IMR-90 (cell line): ENCODE measurements at places on chromosomes 3 and 15.

DNA sequence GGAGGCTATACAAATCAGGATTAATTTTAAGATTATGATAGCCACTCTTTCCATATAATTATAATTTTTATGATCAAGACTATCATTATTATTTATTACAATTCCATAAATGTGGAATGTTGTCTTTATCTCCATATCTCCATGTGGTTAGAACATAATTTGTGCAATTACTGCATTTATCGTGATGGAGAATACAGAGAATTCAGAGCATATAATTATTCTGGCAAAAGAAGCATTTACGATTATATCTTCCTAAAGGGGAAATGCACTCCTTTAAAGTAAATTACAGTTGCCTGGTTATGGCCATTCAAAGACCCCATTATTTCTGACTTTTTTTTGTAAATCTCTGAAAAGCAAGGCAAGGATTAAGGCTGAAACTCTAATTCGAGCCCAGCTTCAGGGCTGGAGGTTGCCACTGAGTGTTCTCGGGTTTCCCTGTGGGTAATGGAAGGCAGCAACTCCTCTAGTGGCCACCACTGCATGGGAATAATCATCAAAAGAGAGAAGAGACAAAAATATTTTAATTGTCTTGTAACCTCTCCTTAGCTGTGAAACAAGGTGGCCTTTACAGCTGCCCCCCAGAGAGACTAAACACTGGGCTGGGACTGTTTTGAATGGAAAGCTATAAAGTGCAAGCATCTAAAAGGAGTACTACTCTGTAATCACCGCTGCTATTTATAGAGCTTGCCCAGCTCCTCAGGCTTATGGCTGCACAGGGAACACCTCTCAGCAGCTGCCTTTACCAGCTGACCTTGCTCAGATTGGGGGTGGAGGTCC, 59.8 kb upstream of the PRTG start:
- H3K36me3 ChIP-seq: no peaks in the 10 kb centered on the region
- peaks cover 5% of the 10 kb centered on the region for H3K27me3 ChIP-seq
- H3K4me1 ChIP-seq: no peaks in the 10 kb centered on the region
- no peak for DNase-seq
- H3K4me3 ChIP-seq: no peak overlapping the region
- H3K27ac ChIP-seq: no peak overlapping the region

DNA sequence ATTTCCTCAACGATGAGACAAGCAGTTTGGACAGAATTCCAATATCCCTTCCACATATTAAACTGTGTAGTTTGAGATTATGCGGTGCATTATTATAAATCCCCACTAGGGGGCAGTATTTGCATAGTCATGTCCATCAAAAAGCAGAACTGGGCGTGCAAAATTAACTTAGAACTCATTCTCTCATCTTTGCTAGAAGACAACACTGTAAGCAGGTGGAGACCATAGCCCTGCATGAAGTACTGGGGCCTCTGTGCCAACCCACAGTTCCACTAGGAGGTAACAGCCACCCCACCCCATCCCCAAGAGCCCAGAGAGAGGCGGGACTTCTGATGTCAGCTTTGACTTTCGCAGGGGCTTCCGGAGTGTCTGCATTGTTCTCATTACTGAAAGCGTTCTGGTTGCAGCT, 106.6 kb upstream of the TMC3 start:
- H3K27me3 ChIP-seq: no peaks in the 10 kb centered on the region
- H3K27ac ChIP-seq: no peak overlapping the region

GRCh38 chr15:60215225-60215963, 182.4 kb downstream of the ANXA2 start:
- H3K36me3 ChIP-seq: no peaks in the 10 kb centered on the region
- DNase-seq: no peak
- no peaks in the 10 kb centered on the region for H3K27me3 ChIP-seq
- H3K4me3 ChIP-seq: no peak overlapping the region
- no peaks in the 10 kb centered on the region for H3K4me1 ChIP-seq

DNA sequence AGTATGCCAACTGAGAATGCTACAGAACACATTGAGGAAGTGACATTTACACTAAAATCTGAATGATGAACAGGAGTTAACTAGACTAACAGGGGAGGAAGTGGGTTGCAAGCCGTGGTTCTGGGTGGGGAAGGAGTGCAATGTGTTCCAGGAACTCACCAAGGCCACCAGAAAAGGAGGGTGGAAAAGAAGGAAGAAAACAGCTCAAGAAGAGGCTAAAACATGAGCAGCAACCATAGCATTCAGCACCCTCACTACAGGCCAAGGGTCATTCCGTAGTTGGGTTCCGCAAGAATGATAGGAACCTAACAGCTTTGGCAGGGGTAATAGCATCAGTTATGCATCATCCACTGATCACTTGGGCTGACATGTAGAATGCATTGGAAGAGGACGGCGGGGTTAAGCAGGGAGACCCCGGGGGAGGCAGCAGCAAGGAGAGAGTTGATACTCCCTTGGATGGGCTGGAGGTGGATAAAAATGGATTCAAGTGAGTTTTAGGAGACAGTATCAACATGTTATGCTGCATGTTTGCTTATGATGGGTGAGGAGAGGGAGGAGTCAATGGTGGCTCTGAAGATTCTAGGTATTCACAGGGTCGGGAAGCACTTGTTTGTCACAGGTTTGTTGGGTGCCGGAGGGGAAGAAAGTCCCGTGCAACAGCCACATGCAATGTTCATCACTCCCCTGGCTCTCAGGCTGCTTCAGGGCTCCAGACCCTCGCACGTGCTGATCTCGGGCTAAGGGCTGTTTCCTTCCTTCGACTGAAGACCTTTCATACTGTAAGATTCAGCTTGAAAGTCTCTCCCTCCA, 53.2 kb downstream of the LIPC start:
- DNase-seq: no peak
- peaks cover 2% of the 10 kb centered on the region; the same call in 1 of the 2 replicates for H3K4me1 ChIP-seq
- no peak overlapping the region for H3K27ac ChIP-seq
- no peaks in the 10 kb centered on the region for H3K36me3 ChIP-seq

GRCh38 chr3:81416812-81417211, 344.6 kb downstream of the GBE1 start:
- H3K27me3 ChIP-seq: no peaks in the 10 kb centered on the region
- no peak overlapping the region for H3K4me3 ChIP-seq

- peaks cover 3% of the 10 kb centered on the region; the same call in 1 of the 2 replicates for H3K36me3 ChIP-seq
- no peak overlapping the region for H3K27ac ChIP-seq
- no peak for DNase-seq
These were observed 27.1 kb downstream of the CDV3 start for GRCh38 chr3:133600572-133601081.

DNA sequence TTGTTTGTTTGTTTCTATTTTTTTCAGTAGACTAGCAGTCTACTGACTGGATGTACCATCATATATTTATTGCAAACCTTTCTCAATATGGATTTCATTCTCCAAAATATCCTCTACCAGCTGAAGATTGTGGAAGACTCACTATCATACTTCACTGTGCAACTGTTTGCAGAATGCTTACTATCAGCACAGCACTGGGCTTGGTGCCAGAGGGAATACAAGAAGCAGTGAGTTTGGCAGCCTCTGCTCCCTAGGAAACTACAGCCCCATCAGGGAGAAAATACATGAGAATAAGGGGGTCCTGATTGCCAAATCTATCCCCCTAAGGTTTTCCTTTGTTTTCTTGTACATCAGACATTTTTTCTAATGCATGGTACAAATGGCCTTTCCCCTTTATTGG, 27.5 kb downstream of the AQP9 start:
- H3K27me3 ChIP-seq: peaks cover 9% of the 10 kb centered on the region; the same call in 1 of the 2 replicates
- H3K27ac ChIP-seq: no peak overlapping the region
- no peak overlapping the region for H3K4me3 ChIP-seq
- no peaks in the 10 kb centered on the region for H3K36me3 ChIP-seq

GRCh38 chr15:38864827-38865581, 300.4 kb upstream of the RASGRP1 start:
- peak; percentile 83 for DNase-seq
- no peak overlapping the region for H3K4me3 ChIP-seq
- no peaks in the 10 kb centered on the region for H3K27me3 ChIP-seq
- no peaks in the 10 kb centered on the region for H3K36me3 ChIP-seq
- peaks cover 25% of the 10 kb centered on the region for H3K4me1 ChIP-seq

DNA sequence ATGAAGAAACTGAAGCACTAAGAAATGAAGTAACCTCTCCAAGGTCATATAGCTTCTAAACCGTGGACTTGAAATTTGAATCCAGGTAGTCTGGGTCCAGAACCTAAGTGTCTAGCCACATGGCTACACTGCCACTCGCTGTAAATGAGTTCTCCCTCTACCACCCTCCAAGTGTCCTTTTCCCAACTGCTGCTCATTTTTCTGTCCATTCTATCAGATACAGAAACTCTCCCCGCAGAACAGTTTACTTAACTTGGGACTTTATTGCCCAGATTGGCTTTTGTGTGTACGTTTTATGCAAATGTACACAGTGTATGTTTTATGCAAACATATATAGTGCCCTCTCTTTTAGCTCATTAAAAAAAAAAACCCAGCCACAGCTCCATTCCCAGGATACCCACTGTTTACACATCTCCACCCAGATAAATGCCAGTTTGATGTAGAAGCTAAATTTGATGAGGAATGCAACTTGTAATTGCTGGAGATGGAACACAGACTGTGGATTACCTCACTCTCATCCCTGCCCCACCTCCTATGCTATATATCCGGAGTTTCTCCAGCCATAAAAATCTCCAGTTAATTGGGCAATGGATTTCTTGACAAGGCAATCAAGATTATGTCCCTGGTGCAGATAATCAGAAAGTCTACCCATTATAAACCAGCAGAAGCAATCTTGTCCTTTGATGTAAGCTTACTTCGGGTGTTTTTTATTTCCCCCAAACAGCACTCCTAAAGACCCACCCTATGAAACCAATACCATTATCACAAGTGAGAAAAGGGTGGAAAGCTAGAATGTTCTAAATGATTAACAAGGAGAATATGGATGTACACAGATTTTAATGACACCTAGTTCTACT, 42.0 kb downstream of the THBS1 start:
- no peak overlapping the region for H3K27ac ChIP-seq
- no peak overlapping the region for H3K4me3 ChIP-seq
- H3K36me3 ChIP-seq: no peaks in the 10 kb centered on the region
- H3K4me1 ChIP-seq: peaks cover 22% of the 10 kb centered on the region
- no peak for DNase-seq

DNA sequence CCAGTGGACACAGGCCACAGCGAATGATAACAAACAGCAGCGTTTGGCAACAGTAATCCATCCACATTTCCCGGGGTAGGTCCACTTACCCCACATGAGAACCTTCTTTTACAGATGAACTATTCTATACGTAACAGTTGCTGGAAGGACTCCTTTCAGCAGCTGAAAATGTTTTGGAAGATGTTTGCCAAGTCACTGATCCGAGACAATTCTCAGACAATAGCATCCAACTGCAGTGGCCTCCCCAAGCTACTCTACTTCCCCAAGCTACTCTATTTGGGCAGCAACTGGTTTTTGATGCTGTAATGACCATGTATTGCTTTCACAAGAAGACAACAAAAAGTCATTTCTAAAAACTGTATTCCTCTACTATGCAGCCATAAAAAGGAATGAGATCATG, 87.5 kb downstream of the ADAMTS17 start:
- no peak for DNase-seq
- H3K4me3 ChIP-seq: no peak overlapping the region
- no peak overlapping the region for H3K27ac ChIP-seq
- no peaks in the 10 kb centered on the region for H3K4me1 ChIP-seq
- H3K36me3 ChIP-seq: no peaks in the 10 kb centered on the region

GRCh38 chr15:41115161-41115651, 874 bp downstream of the INO80 start:
- H3K36me3 ChIP-seq: peaks cover 3% of the 10 kb centered on the region
- no peaks in the 10 kb centered on the region for H3K27me3 ChIP-seq
- DNase-seq: peak; percentile 35
- peak overlapping the region; percentile 75 for H3K4me3 ChIP-seq
- H3K4me1 ChIP-seq: no peaks in the 10 kb centered on the region; the same call in 1 of the 2 replicates

DNA sequence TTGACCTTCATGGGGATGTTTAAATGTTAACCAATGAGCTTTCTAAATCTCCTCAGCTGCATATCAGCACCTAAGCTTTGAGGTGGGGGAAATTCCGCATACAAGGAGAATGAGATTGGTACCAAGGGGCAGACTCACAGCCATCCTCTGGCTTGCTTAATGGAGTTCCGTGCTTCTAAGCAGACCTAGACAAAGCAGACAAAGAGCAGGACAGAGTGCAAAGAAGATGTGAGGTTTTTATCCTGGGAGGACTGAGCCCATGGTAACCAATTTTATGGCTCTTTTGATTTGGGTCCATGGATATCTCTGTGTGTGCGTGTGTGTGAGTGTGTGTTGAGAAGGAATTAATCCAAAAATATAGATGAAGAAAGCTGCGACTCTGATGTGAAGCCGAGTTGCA, 7.5 kb downstream of the TAFA4 start:
- H3K4me1 ChIP-seq: no peaks in the 10 kb centered on the region
- no peak for DNase-seq
- peaks cover 2% of the 10 kb centered on the region; the same call in 1 of the 2 replicates for H3K27me3 ChIP-seq

DNA sequence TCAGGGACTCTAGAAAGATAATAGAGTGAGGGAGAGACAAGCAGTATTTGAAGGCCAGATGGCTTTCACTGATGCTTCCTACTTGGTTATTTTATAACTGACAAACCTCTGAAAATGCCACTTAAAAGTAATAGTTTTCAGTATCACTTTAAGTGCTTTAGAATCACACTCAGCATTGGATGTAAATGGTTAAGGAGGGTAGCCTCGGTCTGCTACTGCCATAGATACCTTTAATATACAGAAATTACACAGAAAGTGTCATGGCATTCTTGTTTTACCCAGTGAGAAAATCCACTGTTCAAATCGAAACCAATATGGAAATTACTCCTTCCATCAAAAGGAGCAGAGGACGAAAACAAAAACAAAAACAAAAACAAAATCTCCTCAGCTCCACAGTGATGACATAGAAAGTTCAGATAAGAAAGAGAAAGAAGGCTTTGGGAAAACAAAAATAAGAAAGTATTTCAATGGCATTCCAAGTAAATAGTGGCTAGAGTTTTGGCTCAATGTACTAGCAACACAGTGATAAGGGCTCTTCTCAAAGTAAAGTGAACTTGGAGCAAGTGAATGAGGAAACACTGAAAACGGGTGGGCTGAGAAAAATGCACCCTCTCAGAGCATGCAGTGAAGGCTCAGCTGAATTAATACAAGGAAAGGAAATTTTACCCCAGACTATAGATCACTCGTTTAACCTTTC, 43.2 kb upstream of the CD47 start:
- no peak overlapping the region for H3K4me3 ChIP-seq
- peaks cover 24% of the 10 kb centered on the region for H3K4me1 ChIP-seq
- H3K27me3 ChIP-seq: no peaks in the 10 kb centered on the region
- H3K36me3 ChIP-seq: no peaks in the 10 kb centered on the region
- peak overlapping the region; percentile 25; the same call in 1 of the 2 replicates for H3K27ac ChIP-seq

GRCh38 chr3:8743021-8743601, 9.5 kb downstream of the CAV3 start:
- no peak overlapping the region for H3K4me3 ChIP-seq
- H3K4me1 ChIP-seq: peaks cover 17% of the 10 kb centered on the region
- DNase-seq: peak; percentile 74
- no peaks in the 10 kb centered on the region for H3K36me3 ChIP-seq
- H3K27me3 ChIP-seq: no peaks in the 10 kb centered on the region

GRCh38 chr3:22122567-22122966, 371.6 kb upstream of the ZNF385D start:
- DNase-seq: no peak
- no peaks in the 10 kb centered on the region for H3K36me3 ChIP-seq
- H3K27me3 ChIP-seq: no peaks in the 10 kb centered on the region
- H3K27ac ChIP-seq: no peak overlapping the region
- H3K4me1 ChIP-seq: no peaks in the 10 kb centered on the region

- H3K4me3 ChIP-seq: no peak overlapping the region
- H3K4me1 ChIP-seq: peaks cover 27% of the 10 kb centered on the region
- H3K27me3 ChIP-seq: no peaks in the 10 kb centered on the region
These were observed 3.2 kb upstream of the ATP13A3 start for GRCh38 chr3:194489736-194490612.

GRCh38 chr3:46866720-46867549, 3.7 kb upstream of the MYL3 start:
- peaks cover 48% of the 10 kb centered on the region for H3K27me3 ChIP-seq
- H3K4me1 ChIP-seq: no peaks in the 10 kb centered on the region; the same call in 1 of the 2 replicates
- no peak overlapping the region for H3K4me3 ChIP-seq
- peak; percentile 21 for DNase-seq
- no peak overlapping the region for H3K27ac ChIP-seq
- H3K36me3 ChIP-seq: no peaks in the 10 kb centered on the region
